Stomach (tissue), 19 donors: ENCODE measurements at places on chromosomes 2 and 18. TPM values are rescaled to one million over a fixed set of nuclear protein-coding genes. Genes with fewer than 3 reads are reported as not detected.

Gene SNED1
- total RNA-seq: 11.4 TPM

Gene GCFC2
- total RNA-seq: 24.6 TPM

Gene MAIP1
- total RNA-seq: not detected

Gene CYP27C1
- 3.5 TPM for total RNA-seq

Gene ADAM23
- total RNA-seq: 0.87 TPM

Gene KCNG2
- total RNA-seq: 2.3 TPM

Gene IL1RL1
- total RNA-seq: 0.29 TPM

Gene TCF23
- not detected for total RNA-seq

Gene CHRNG
- not detected for total RNA-seq

Gene STARD6
- not detected for total RNA-seq

- H3K27ac ChIP-seq: no peak overlapping the region
- no peaks in the 10 kb centered on the region for H3K27me3 ChIP-seq
- H3K4me1 ChIP-seq: no peaks in the 10 kb centered on the region
- no peaks in the 10 kb centered on the region for H3K36me3 ChIP-seq
Measured at GRCh38 chr2:83565181-83565580, 893.9 kb downstream of the SUCLG1 start.

GRCh38 chr2:231533777-231534125, 3.5 kb upstream of the NMUR1 start:
- no peaks in the 10 kb centered on the region for H3K27me3 ChIP-seq
- H3K4me1 ChIP-seq: peaks cover 9% of the 10 kb centered on the region
- DNase-seq: no peak
- no peak overlapping the region for H3K4me3 ChIP-seq

- no peak overlapping the region for H3K27ac ChIP-seq
- no peaks in the 10 kb centered on the region for H3K36me3 ChIP-seq
- H3K4me3 ChIP-seq: no peak overlapping the region
- DNase-seq: no peak
Measured at GRCh38 chr2:236238751-236239150, 25.5 kb downstream of the ASB18 start.

- no peak overlapping the region for H3K4me3 ChIP-seq
- no peaks in the 10 kb centered on the region for H3K27me3 ChIP-seq
- no peak overlapping the region for H3K27ac ChIP-seq
- no peaks in the 10 kb centered on the region for H3K4me1 ChIP-seq
Measured at GRCh38 chr2:139031722-139032121, 251.5 kb upstream of the NXPH2 start.

DNA sequence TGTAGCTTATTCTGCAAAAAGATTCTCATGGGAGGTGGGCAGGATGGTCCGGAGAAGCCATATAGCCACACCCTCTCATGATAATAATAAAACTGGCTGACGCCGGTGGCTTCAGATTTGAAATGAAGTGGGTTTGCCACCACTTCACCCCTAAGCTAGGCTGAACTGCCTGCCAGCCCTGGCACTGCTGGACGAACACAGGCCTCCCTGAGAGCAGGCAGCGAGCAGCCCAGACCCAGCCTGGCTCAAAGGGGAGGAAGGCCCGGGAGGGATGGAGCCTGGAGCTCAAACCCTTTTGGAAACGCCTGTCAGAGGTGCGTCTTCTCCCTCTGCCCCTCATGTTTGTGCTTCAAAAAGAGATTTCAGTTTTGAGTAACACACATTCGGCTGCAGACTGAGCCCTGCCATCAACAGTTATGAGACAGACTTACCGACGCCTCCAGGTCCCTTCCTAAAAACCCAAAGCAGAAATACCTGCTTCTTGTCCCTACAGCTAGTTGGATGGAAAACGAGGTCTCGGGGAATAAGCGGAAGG, 71.1 kb upstream of the HPCAL1 start:
- DNase-seq: no peak
- H3K36me3 ChIP-seq: no peaks in the 10 kb centered on the region
- H3K27ac ChIP-seq: no peak overlapping the region
- H3K27me3 ChIP-seq: no peaks in the 10 kb centered on the region
- no peak overlapping the region for H3K4me3 ChIP-seq
- peaks cover 24% of the 10 kb centered on the region for H3K4me1 ChIP-seq

DNA sequence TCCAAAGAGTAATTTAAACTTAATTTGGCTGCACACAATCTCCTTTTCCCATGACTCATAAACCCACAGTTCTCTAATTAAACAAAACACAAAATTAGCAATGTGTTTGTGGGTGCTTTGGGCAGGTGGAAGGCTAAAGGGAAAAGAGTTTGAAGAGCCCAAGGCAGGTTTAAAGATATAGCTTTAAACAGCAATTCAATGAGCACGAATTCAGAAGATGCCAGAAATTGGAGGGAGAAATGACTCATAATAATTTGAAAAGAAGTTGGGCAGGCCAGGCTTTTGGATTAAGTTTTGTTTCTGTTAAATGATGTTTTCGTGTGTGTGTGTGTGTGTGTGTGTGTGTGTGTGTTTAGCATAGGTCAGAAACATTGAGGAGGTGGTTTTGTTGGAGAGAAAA, 594.8 kb upstream of the ZEB2 start:
- DNase-seq: no peak
- no peak overlapping the region for H3K27ac ChIP-seq
- H3K4me3 ChIP-seq: no peak overlapping the region
- no peaks in the 10 kb centered on the region for H3K4me1 ChIP-seq

GRCh38 chr2:68214381-68214780, 38.0 kb downstream of the PPP3R1 start:
- no peaks in the 10 kb centered on the region for H3K36me3 ChIP-seq
- H3K27ac ChIP-seq: no peak overlapping the region
- H3K27me3 ChIP-seq: no peaks in the 10 kb centered on the region
- DNase-seq: no peak

DNA sequence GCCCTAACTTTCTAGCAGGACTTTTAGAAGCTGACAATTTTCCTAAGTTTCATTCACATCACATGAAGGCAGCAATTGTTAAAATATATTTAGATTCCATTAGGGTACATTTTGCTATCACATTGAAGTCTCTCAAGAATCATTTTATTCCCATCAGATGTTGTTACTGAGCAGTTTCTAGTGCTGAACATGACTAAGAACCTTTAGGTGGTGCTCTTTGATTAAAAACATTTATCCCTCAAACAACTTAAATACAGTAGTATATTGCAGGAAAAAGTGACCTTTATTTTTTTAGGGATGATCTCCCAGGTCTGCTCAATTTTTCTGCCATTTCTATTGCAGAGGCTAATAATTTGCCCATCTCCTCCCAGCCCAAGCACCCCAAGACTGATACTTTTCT, 22.9 kb upstream of the NARS1 start:
- H3K27me3 ChIP-seq: no peaks in the 10 kb centered on the region
- no peak overlapping the region for H3K4me3 ChIP-seq
- no peaks in the 10 kb centered on the region for H3K4me1 ChIP-seq

DNA sequence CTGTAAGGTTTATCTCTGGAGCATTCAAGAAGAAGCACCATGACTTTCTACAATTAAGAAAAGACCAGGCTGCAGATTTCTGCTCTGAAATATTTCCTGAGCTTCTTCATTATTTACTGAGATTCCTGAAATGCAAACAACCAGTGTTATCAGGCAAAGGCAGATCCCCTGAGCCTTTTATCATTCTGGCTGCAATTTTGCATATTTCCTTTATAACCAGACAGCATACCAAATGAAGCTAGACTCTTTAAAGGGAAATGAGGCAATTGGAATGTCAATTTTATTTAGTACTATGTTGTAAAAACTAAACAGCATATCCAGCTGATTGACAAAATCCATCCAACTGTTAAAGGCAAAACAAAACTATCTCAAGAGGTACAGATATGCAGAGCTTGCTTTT, 372.5 kb downstream of the RIT2 start:
- no peaks in the 10 kb centered on the region for H3K27me3 ChIP-seq
- no peaks in the 10 kb centered on the region for H3K36me3 ChIP-seq
- no peak overlapping the region for H3K4me3 ChIP-seq
- DNase-seq: no peak
- no peaks in the 10 kb centered on the region for H3K4me1 ChIP-seq

- no peak overlapping the region for H3K27ac ChIP-seq
- H3K36me3 ChIP-seq: no peaks in the 10 kb centered on the region
- H3K27me3 ChIP-seq: no peaks in the 10 kb centered on the region
- H3K4me1 ChIP-seq: peaks cover 23% of the 10 kb centered on the region
Measured at GRCh38 chr18:58190842-58191530, 147.0 kb downstream of the NEDD4L start.

DNA sequence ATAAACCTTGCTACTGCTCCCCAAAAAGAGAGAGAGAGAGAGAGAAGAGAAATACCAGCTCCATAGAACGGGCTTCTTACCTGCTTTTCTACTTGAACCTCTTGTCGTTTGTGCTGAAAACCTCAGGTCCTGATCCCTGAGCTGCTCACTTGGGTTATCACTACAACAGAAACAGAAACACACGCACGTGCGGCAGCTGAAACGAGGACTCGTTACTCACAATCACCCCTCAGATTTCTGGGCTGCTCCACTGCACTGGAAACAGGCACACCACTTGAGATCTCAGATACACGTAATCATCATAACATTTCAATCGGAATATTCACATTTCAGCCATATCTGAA, 48.2 kb upstream of the GPC1 start:
- H3K27me3 ChIP-seq: peaks cover 13% of the 10 kb centered on the region
- H3K4me1 ChIP-seq: no peaks in the 10 kb centered on the region
- H3K36me3 ChIP-seq: no peaks in the 10 kb centered on the region
- no peak overlapping the region for H3K27ac ChIP-seq
- no peak overlapping the region for H3K4me3 ChIP-seq

DNA sequence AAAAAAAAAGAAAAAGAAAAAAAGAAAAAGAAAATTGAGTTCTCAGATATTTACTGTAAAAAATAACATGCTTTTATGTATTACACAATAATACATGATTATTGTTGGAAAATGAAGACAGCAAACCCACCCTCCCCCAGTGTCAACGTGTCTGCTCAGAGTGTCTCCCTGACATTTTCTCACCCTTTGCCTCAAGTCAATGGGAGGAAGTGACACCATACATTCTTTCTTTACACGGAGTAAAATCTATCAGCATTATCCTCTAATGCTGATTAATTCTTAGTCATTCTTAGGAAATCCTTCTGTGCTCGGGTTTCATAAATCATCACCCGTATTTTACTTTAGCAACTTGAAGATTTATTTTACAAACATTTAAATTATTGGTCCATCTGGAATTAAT, 32.0 kb downstream of the CTAGE1 start:
- H3K27me3 ChIP-seq: no peaks in the 10 kb centered on the region
- no peaks in the 10 kb centered on the region for H3K36me3 ChIP-seq
- DNase-seq: no peak

DNA sequence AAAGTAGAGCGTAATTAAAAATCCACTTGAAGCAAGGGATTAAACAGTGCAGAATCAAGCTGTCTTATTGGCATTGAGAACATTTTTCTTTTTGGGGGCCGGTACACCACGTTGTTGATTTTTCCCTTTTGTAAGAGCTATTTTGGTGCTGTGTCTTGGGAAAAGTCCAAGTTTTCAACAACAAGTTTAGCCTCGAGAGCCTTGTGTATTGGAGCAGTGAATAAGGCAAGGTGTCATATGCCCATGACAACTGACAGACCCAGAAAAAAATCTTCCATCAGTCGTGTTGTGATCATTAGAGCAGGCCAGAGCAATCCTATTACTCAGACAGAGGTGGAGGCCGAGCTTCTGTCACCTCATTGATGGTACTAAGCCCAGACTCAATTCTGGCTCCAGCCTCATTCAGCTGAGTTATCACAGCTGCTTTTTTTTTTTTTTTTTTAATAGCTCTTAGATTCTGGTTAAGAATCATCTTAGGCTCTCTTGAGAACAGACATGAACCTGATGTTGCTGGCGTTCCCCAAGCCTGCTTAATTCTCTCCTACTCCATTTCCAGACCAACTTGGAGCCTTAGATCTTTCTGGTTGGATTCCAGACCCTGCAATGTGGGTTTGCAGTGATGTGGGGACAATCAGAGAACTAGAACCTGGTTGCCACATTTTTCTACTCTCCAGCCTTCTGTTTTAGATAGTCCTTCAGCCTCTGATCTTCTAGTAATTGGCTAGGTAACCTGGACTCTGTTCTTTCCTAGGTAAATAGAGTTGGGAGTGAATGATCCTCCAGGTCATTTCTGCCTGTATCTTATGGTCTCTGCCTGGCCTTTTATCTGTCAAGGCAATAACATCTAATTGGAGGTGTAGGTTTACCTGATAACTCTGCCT, 43.1 kb downstream of the MOGAT1 start:
- DNase-seq: no peak
- no peak overlapping the region for H3K4me3 ChIP-seq
- peaks cover 20% of the 10 kb centered on the region for H3K4me1 ChIP-seq
- no peaks in the 10 kb centered on the region for H3K36me3 ChIP-seq

- no peak overlapping the region for H3K27ac ChIP-seq
- H3K36me3 ChIP-seq: no peaks in the 10 kb centered on the region
- peaks cover 10% of the 10 kb centered on the region for H3K27me3 ChIP-seq
Measured at GRCh38 chr2:230866756-230867523, 2.2 kb downstream of the ITM2C start.

DNA sequence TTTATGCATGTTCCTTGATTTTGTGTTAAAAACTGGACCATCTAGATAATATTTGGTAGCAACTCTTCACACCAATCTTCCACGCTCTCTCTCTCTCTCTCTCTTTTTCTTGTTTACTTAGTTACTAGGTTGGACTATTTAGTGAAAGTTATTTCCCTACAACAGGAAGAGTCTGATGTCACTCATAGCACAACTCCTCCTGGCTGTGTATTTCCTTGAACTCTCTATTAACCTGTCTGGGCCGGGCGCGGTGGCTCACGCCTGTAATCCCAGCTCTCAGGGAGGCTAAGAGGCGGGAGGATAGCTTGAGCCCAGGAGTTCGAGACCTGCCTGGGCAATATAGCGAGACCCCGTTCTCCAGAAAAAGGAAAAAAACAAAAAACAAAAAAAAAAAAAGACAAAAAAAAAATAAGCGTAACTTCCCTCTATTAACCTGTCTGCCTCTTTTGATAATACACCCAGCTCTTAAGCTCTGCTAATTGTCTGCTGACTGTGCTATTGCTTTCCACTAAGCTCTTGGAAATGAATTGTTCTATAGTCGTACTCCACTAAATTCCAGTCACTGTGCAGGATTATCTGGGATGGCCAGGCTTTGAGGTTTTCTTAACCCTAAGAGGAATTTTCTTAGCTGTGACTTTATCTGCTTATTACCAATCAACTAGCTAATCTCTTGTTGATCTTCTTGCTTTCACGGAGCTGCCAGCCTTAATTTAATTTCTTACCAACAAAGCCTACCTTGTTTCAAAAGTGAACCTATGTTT, 18.1 kb upstream of the CDH19 start:
- DNase-seq: no peak
- no peaks in the 10 kb centered on the region for H3K4me1 ChIP-seq
- no peak overlapping the region for H3K4me3 ChIP-seq
- H3K36me3 ChIP-seq: no peaks in the 10 kb centered on the region
- no peaks in the 10 kb centered on the region for H3K27me3 ChIP-seq
- H3K27ac ChIP-seq: no peak overlapping the region

- no peak for DNase-seq
- H3K4me1 ChIP-seq: peaks cover 30% of the 10 kb centered on the region
- H3K36me3 ChIP-seq: no peaks in the 10 kb centered on the region
- peak overlapping the region; percentile 34 for H3K27ac ChIP-seq
- H3K27me3 ChIP-seq: no peaks in the 10 kb centered on the region
Measured at GRCh38 chr18:58076052-58076451, 32.0 kb downstream of the NEDD4L start.
